Activated T-helper 1 cell treated with anti-CD3 and anti-CD28 coated beads, Interleukin-12 subunit alpha, Interleukin-12 subunit beta, Interleukin-2, Interleukin-4 antibody, amounts not matched to agents 30 ng/mL and 10 ng/mL and 1 ng/mL, durations not matched to agents 14 hours and 24 hours and 36 hours (primary cell): ENCODE measurements at places on chromosomes 16 and 17.

DNA sequence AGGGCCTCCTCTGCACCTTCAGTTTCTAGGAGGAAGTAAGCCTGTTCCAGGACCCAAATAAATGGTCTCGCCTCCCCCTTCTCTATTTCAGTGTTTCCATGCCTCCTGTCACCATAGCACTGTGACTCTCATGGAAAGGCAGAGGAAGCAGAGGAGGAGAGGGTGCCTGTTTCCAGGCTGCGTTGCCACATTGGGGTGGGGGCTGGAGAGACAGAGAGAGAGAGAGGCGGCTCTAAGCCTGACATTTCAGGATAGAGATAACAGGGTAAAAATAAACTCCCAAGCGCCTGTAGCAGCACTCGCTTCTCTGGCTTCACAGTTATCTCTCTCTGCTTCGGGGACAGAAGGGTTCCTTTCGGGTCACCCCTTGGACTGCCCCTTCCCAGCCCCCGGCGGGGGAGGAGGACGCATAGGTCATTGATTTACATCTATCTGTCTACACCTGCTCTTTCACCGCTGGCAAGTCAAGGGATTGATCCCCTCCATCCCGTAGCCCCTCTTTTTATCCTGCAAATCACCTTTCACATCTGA, 71.2 kb upstream of the MRTFB start:
- no peak for DNase-seq

- DNase-seq = no peak
These were observed 1.3 kb upstream of the PCGF2 start for GRCh38 chr17:38749223-38750043.

DNA sequence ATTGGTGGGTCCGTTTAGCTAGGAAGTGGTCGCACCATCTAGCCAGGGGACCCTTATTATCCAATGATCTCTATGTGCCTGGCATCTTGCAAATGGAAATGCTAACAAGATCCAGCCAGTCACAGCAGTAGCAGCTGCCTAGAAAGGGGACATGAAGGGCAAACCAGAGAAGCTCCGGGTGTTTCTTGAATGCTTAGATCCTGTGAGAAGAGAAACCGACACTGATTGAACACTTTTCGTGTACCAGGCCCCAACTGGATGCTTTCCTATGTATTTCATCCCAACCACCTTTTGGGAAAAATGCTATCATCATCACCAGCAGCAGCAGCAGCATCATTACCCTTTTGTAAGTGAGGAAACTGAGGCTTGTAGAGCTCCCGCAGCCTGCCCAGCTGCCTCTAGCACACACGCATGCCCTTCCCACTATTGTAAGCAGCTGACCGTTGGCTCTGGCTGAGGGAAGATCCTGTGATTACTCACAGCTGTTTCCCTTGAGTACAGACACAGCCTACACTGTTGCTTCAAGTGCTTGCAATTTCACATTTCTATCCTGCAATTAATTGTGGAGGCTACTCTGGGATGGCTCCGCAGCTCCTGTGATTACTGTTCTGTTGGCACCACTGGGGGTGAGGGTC, 180.7 kb upstream of the CACNG5 start:
- no peak for DNase-seq

- DNase-seq = no peak
These were observed 26.0 kb downstream of the NME3 start for GRCh38 chr16:1745181-1745899.

GRCh38 chr16:80852261-80852872, 48.0 kb upstream of the CDYL2 start:
- no peak for DNase-seq

DNA sequence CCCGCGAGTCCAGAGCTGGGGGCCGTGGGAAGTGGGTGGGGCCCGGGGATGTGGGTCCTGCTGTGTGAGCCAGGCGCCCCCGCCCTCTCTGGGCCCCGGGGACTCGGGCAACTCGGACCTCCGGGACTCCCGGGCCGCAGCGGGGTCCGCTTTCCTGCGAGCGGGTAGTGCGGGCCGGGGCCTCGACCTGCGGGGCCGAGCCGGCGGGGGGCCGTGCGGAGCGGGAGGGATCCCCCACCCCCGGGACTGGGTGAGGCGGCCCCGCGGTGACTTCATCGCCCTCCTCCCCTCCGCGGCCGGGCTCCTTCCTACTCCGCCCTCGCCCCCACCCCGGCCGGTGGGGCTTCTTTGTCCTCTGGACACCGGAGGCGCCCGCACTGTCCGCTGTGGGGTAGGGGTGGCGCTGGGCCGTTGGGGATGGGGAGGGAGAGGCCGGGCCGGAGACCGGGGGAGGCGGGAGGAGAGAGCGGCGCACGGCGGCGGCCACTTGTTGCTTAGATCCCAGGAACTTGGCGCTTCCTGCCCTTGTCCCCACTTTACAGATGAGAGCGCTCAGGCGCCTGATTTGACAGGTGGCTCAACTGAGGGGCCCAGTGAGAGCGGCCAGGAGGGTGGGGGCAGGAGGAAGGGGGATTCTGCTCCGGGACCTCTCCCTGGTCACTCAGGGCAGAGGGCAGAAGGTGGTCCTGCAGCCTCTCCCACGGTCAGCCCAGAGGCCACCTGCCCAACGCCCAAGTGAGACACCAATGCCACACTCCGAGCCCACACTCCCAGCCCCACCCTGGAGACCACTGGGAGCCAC, 874 bp downstream of the CMTM3 start:
- no peak for DNase-seq

DNA sequence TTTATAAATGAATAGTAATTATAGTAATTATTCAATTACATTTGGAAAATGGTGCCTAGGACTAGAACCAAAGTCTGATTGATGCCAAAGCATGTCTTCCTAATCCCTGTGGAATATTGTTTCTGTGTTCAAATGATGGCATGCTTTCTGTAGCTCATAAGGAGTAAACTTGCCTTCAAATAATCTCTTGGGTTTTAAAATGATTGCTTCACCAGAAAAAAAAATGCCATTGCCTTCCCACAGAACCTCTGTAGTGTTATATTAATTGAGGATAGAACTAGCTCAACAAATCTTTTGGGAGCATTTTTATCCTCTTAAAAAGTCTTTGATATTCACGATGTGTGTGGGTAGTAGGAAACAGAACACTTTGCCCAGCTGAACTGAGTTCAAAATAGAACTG, 7.7 kb upstream of the TMEM100 start:
- no peak for DNase-seq

GRCh38 chr16:4375717-4376116, 4.1 kb downstream of the VASN start:
- DNase-seq = no peak

- no peak for DNase-seq
These were observed 74.6 kb downstream of the SYCE1L start for GRCh38 chr16:77273815-77274214.

GRCh38 chr17:30278032-30278431, 13.7 kb downstream of the BLMH start:
- DNase-seq = no peak

DNA sequence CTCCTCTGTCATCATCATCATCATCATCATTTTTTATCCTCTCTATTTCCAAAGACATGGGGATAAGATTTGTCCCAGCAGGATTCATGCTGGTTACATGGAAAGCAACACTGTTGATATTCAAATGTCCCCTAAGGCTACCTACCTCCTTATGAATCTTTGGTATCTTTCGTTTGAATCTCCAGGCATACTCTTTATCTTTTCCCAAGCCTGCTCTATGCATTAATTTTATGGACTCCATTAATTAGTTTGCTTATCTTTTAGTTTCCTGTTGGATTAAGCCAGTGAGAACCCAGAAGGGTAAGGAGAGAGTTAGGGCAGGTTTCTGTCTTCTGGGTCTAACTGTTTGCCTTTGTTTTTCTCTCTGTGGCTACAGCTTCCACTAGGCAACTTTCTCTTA, 129.6 kb upstream of the GOT2 start:
- no peak for DNase-seq

DNA sequence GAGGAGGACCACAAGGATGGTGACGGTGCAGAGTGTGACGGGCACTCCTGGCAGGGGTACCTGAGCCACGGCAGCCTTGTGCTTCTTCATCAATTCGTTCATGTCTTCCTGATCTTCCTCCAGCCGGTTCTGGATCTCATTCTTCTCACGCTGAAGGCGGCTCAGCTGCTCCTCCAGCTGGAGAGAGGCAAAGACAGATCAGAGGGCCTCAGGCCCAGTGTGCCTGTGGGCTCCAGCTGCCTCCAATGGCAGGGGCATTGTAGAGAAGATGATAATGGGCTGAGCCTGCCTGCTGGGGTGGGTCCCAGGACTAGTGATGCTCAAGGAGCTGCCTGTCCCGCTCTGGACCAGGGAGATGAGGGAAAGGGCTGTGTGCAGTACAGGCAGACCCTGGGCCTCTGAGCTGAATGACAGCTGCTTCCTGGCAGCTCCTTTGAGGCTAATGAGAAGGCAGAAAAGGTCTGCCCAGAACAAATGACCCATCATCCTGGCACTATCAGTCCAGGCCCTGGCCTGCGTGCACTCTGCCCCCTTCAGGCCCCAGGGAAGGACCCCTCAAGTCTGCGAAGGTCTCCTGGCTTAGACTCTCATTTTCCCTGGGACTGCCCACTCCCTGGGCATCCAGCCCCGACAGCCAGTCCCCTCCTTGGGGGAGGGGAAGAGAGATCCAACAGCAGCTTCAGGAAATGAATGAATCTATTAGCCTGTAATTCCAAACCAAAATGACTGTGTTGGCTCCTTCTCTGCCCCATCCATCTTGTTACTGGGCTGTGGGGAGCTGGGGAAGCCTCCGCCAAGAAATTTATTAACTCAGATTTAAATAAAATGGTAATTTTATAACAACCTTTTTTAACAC, 48.0 kb downstream of the PIPOX start:
- no peak for DNase-seq

GRCh38 chr17:71963351-71963750, 157.5 kb upstream of the SOX9 start:
- DNase-seq = no peak

DNA sequence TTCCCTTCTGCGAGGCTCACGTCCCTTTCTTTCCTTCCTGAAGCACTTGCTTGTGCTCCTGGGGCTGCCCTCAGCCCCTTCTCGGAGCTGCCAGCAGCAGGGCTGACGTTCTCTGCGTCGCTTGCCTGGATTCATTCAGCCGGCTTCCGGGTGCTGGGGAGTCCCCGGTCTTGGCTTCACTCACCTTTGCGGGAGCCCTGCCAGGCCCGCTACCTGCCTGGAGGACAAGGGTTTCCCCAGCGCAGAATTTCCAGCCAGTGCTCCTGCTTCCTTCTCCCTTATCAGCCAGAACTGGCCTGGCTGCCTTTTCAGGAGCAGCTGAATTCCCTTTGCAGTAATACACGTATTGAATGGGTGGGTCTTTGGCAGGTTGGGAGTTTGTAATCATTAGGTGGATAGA, 22.1 kb upstream of the IL17C start:
- no peak for DNase-seq

- no peak for DNase-seq
These were observed 25.6 kb downstream of the TTLL6 start for GRCh38 chr17:48791128-48792032.

DNA sequence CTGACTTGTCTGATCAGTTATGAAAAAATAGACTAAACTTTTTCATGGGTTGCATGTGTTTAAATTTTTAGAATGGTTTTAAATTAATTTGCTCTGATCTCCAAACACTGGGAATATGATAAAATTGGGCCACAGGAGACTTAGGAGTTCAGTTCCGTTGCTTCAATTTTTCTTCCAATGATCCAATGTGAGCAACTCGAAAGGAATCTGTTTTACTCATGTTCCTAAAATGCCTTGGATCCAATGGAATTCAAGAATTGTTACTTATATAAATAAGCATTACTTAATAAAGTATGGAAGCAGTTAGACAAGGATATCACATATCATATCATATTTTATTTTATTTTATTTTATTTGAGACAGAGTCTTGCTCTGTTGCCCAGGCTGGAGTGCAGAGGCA, 56.0 kb upstream of the NACA2 start:
- no peak for DNase-seq

DNA sequence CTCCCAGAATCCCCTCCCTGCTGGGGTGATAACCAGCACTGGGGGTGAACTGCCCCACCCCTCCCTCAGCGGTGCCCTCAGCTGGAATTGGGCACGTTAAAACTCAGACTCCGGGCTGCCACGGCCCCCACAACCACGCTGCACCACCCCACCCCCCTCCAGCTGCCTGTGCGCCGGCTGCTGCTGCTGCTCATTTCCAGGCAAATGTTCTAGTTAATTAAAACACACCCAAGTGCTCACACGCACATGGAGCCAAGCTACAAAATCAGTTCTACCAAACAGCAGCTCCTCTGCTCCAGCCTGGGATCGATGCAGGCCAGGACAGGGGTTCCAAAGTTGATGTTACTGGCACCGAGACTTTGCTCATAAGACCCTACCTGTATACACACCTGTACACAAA, 180.5 kb downstream of the ZNF423 start:
- DNase-seq = no peak

- DNase-seq = no peak
These were observed 681 bp downstream of the USP43 start for GRCh38 chr17:9645851-9646545.

- DNase-seq = no peak
These were observed 82.8 kb downstream of the WDR59 start for GRCh38 chr16:74902161-74902560.

GRCh38 chr16:53509906-53510703, 7.1 kb upstream of the AKTIP start:
- DNase-seq = peak; percentile 22

DNA sequence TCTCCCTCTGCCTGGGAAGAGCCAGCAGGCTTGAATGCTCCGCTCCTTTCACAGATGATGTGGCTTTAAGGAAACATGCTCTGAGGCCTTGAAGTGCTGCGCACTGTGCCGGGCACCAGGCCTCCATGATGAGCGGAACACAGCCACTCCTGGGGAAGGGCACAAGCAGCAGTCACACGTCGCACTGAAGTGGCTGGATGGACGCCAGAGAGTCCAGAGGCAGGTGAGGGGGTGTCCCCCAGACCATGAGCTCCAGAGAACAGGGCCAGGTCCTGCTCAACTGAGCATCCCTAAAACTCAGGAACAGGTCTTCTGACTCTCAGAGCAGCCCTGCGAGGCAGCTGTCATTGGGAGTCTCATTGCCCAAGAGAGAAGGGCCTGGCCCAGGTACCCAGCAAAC, 35.6 kb downstream of the PEMT start:
- DNase-seq = no peak

DNA sequence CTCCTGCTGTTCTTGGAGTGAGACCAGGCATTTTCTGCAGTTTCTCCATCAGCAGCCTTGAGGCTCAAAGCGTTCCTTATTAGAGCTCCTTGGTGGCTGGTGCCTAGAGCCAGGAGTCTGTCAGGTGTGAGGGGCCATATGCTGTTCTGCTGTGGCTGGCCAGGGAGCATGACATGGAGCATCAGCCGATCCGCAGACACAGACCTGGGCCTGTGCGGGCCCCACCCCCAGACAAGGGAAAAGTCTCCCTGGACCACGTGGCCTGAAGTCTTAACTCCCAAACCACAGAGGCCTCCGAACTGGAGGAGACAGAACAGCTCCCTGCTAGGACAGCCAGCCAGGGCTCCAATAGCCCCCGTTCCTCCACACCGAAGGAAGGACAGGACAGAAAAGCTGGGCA, 162.7 kb upstream of the CIBAR2 start:
- DNase-seq = no peak

DNA sequence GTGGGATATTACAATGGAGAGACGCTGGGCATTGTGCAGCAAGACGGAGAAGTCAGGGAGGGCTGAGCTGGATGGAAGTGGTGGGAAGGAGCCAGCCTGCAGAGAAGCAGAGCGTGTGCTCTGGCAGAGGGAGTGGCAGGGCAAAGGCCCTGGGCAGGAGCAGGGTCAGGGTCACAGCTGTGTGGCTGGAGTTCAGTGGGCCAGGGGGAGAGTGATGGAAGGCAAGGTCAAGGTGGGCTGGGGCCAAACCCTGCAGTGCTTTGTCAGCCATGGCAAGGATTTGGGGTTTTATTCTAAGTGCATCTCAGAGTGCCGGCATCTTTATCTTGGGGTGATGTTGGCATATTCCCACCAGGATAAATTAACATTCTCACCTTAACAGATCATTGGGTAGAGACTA, 31.9 kb upstream of the C16orf78 start:
- DNase-seq = no peak

GRCh38 chr16:77437859-77438258, 3.0 kb upstream of the ADAMTS18 start:
- DNase-seq = no peak
